Activated CD4-positive, alpha-beta T cell treated with anti-CD3 and anti-CD28 coated beads, Interleukin-2, amount 10 ng/mL, durations not matched to agents 24 days and 14 days (primary cell): ENCODE measurements at places on chromosomes 3 and 15.
A peak's percentile ranks its signal among the peaks of the same experiment; 100 is the strongest.

DNA sequence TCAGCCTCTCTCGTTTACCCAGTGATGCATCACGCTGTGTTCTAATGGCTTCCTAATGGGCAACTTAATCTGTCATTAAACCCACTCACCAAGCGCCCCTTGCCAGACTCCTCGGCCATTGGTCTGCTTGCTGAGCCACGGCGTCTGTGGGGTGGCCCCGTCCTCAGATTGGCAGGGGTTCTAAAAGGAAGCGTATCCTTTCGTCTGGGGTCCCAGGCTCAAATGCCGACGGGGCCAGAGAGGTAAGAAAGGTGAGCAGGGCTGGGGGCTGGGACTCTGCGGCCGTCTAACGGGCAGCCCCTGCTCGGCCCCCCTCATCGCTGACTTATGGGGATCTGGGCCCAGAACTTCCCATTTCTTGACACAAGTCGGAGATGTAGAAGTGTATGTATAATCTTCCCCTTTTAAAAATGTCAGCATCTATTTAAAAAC, 315.1 kb upstream of the PROK2 start:
- H3K4me3 ChIP-seq, result peak overlapping the region; percentile 83
- H3K27me3 ChIP-seq, result no peaks in the 10 kb centered on the region
- H3K4me1 ChIP-seq, result peaks cover 36% of the 10 kb centered on the region

- H3K4me1 ChIP-seq, result peaks cover 13% of the 10 kb centered on the region
- H3K36me3 ChIP-seq, result peaks cover 54% of the 10 kb centered on the region
- no peak for DNase-seq
These were observed 39.0 kb downstream of the U2SURP start for GRCh38 chr3:143040261-143040879.

- peaks cover 3% of the 10 kb centered on the region for H3K36me3 ChIP-seq
- peaks cover 30% of the 10 kb centered on the region for H3K4me1 ChIP-seq
- no peak overlapping the region for H3K4me3 ChIP-seq
- H3K27me3 ChIP-seq, result no peaks in the 10 kb centered on the region
- no peak overlapping the region for H3K27ac ChIP-seq
- no peak for DNase-seq
These were observed 112.9 kb downstream of the AKAP13 start for GRCh38 chr15:85493260-85493659.

DNA sequence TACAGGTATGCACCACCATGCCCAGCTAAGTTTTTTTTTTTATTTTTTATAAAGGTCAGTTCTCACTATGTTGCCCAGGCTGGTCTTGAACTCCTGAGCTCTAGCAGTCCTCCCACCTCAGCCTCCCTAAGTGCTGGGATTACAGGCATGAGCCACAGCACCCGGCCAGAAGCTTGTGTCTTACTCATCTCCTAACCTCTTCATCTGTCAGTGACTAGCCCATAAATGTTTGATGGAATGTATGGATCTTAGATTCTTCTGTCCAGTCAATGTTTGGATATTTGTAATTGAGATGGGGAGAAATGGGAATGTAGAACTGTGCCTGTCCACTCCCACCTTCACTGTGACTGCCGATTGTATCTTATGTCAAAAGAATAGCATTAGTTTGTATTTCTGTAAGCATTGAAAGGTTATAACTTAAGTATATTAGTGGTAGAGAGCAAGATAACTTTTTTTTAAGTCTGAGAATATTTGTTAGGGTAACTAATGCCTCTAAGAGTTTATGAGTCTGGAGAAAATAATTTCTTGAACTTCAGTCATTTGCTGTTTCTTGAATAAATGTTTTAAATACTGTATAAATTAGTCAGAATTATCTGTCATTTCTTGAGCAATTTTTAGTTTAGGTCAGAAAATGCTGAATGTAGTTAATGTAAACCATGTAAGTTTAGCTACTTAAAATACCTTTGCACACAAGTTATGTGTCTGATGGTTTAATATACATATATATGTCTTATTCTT, 215.3 kb upstream of the CGNL1 start:
- H3K4me3 ChIP-seq, result no peak overlapping the region
- H3K36me3 ChIP-seq, result peaks cover 7% of the 10 kb centered on the region
- peaks cover 5% of the 10 kb centered on the region for H3K4me1 ChIP-seq
- H3K27me3 ChIP-seq, result no peaks in the 10 kb centered on the region

DNA sequence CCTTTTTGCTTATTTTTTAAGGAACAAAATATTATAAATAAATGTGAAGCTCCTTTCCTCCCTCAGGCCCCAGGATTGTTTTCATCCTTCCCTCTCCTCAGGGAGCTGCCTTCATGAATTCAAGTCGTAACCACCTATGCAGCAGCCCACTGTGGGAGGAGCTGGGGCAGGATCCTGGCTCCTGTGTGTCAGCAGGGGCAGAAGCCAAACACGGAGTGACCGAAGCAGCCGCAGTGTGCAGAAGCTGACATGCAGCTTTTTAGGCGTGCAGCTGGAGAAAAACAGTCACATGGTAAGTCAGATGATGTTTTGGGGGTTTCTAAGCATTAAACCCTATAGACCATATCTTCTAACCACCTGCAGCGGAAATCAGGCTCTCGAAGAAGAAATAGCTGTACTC, 231.3 kb downstream of the OCA2 start:
- no peaks in the 10 kb centered on the region for H3K4me1 ChIP-seq
- peak; percentile 31 for DNase-seq
- no peaks in the 10 kb centered on the region for H3K27me3 ChIP-seq
- H3K4me3 ChIP-seq, result no peak overlapping the region
- H3K36me3 ChIP-seq, result no peaks in the 10 kb centered on the region

GRCh38 chr3:157066335-157067098, 93.4 kb downstream of the CCNL1 start:
- no peaks in the 10 kb centered on the region for H3K36me3 ChIP-seq
- peaks cover 20% of the 10 kb centered on the region for H3K4me1 ChIP-seq
- H3K27me3 ChIP-seq, result peaks cover 15% of the 10 kb centered on the region
- no peak overlapping the region for H3K4me3 ChIP-seq
- no peak for DNase-seq

DNA sequence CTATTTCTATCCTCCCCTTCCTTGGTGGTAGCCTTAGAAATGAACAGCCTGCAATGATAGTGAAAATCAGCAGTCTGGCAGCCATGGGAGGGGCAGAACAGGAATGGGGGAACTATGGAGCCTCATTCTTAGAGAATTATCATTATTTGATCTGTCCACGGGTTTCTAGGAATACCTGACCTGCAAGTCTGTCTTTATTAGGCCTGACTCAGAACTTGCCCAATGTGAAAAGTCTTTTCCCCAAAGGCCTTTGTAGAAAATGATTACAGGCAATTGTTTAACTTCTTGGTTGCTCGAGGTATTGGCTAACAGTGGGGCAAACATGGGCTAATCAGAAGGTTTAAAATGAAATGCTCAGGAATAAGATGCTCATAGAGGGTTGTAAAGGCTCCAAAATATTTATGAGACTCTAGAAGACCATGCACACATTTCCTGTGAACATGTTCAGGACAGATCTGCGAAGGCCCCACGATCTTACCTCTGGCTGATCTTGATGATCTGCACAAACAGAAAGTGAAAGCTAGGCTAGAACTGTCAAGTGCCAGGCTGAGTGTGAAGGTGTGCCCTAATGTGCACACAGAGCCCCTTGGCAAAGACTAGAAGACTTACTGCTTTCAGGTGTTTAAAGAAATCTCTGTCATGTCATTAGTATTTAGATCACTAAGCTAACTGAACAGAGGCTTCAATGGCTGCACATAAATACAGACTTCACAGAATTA, 39.6 kb upstream of the LAMP3 start:
- H3K4me3 ChIP-seq, result peak overlapping the region; percentile 56
- H3K27me3 ChIP-seq, result no peaks in the 10 kb centered on the region
- DNase-seq, result peak; percentile 84
- peak overlapping the region; percentile 13 for H3K27ac ChIP-seq
- peaks cover 21% of the 10 kb centered on the region for H3K36me3 ChIP-seq

DNA sequence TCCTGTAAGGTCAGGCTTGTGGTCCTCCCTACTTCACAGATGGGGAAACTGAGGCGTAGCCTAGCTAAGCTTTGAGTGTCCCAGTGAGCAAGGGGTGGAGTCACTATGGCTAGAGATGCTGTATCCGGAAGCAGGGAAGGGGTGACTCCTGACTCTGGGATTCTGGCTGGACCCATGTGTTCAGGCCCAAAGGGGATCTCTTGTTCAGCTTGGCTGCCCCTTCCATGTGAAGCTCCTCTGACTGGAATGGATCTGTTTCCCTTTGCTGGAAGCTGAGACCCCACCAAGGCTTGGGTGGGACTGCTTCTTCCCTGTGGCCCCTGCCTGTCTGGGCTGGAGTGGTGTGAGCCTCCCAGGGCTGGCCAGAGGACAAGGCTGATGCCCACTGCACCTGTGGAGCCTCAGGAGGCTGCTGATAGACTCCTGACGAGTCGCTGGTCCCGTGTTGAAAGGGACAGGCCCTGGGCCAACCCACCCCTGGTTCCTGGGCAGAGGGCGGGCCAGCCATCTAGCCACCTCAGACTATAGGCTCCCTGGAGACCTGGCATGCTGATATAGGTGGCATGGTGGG, 1.0 kb downstream of the MAPKAPK3 start:
- H3K4me1 ChIP-seq, result peaks cover 70% of the 10 kb centered on the region
- peak overlapping the region; percentile 91 for H3K4me3 ChIP-seq
- peaks cover 55% of the 10 kb centered on the region for H3K36me3 ChIP-seq
- peak; percentile 75 for DNase-seq
- H3K27me3 ChIP-seq, result no peaks in the 10 kb centered on the region

DNA sequence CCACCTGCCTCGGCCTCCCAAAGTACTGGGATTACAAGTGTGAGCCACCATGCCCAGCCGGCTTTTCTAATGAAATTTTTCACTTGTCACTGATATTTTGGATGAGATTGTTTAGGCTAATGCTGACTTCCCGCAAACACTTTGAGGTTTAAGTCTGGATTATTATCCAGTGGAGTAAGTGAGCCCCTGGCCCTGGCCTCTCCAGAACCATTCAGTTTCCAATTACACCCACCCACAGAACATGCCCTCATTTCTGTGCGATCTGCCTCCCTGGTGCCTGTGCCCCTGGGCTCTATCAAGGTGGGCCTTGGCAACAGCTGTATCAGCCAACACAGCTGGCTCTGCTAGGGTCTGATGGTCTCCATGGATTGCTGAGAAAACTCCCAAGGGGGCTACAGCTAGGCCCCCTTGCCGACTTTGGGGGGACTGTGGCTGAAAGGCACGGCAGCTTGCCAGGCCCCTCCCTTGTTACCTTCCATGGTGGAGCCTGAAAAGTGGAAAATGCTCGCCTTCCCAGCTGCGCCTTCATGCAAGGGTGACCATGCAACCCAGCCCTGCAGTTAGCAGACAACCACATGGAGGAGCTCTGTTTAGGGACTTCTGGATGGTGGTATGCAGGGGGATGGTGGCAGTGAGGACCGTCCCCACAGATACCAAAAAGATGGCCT, 288.9 kb downstream of the FAM43A start:
- H3K4me1 ChIP-seq, result no peaks in the 10 kb centered on the region
- no peak for DNase-seq
- no peak overlapping the region for H3K4me3 ChIP-seq
- H3K27me3 ChIP-seq, result peaks cover 18% of the 10 kb centered on the region
- H3K27ac ChIP-seq, result no peak overlapping the region

DNA sequence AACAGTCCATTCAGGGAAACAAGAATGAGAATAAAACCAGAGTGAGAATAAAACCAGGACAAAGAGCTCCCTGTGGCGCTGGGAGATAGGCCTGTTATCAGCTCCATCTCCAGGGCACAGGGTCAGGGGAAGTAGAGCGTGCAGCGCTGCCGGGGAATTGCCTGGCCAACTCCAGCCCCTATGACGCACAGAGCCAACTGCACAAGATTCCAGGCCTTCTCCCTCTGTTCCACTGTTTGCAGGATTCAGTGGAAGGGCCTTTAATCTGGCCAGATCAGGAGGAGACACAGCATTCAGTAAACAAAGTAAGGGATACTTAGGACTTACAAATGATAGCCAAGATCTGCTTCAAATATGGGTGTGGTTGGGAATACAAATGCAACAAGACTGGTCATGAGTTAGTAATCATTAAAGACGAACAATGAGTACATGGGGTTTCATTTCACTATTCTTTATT, 49.4 kb downstream of the ITGB5 start:
- peaks cover 50% of the 10 kb centered on the region for H3K27me3 ChIP-seq
- DNase-seq, result no peak
- H3K4me3 ChIP-seq, result no peak overlapping the region
- no peaks in the 10 kb centered on the region for H3K36me3 ChIP-seq

DNA sequence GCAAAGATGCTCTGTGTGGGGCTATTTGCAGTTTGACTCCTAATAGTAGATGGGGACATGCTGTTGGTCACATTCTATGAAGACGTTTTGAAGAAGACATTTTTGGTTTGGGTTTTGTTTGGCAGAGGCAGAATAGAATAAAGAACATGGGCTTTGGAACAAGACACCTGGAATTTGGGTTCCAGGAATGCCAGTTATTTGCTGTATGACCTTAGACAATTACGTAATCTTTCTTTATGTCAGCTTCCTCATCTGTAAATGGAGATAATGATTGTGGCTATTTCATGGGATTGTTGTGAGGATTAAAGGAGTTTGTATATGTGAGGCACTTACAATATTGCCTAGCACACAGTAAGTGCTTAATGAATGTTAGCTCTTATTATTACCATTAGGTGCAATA, 91.6 kb downstream of the MESD start:
- DNase-seq, result no peak
- H3K27me3 ChIP-seq, result no peaks in the 10 kb centered on the region
- H3K27ac ChIP-seq, result no peak overlapping the region

DNA sequence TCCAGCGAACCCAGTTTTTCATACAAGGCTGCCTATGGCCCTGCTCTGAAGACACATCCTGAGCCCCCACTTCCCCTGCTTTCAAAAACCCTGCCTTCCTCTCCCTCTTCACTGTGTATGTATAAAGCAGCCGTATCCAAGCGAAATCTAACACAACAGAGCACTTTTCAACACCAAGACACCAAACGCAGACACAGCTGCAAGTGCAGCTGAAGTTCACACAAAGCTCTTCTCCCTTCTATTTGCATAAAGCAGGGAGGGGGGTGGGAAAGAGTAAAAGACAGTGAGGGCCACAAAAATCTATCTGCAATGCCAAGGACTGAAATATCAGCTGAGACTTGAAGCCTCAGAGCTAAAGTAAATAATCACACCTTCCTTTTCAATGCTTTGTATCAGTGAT, 35.1 kb upstream of the CSPG5 start:
- H3K36me3 ChIP-seq, result peaks cover 44% of the 10 kb centered on the region
- H3K4me1 ChIP-seq, result no peaks in the 10 kb centered on the region
- H3K27me3 ChIP-seq, result no peaks in the 10 kb centered on the region
